ENCODE measurements at places on chromosomes 2 and 18.
A peak's percentile ranks its signal among the peaks of the same experiment; 100 is the strongest.

DNA sequence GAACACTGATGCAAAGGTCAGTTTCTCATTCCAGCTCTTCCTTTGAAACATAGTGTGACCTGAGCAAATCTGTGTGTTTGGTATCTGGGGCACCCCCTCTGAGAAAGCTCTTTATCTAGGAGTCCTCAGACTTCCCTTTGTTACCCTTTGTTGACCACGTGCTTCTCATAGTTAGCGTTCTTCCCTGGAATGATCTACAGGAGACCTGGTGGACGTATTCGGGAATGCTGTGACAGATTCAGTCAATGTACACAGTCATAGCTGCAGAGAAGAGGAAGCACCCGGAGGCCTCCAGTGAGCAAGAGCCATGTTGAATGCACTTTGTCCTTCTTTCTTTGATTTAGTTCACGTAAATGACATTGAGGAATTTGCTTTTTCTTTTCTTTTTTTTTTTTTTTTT, 10.7 kb upstream of the CHMP1B start:
- no peak for DNase-seq

GRCh38 chr2:72892506-72893173, 5.4 kb downstream of the SPR start:
- DNase-seq, result peak; percentile 90

GRCh38 chr2:51335087-51336058, 303.4 kb upstream of the NRXN1 start:
- DNase-seq, result no peak

DNA sequence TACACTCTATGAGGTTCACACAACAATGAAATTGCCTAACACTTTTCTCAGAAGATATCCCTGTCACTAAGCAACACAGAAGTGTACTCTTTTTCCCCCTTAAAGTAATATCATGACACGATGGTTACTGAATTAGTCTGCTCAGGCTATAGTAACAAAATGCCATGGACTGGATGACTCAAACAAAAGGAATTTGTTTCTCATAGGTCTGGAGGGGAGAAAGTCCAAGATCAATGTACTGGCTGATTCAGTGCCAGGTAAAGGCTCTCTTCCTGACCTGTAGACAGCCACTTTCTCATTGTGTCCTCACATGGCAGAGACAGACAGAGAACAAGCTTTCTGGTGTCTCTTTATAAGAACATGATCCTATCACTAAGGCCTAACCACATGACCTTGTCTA, 211.9 kb downstream of the RBM43 start:
- DNase-seq, result no peak

- peak; percentile 28 for DNase-seq
These were observed 50.8 kb downstream of the EPHA4 start for GRCh38 chr2:221521233-221521845.

DNA sequence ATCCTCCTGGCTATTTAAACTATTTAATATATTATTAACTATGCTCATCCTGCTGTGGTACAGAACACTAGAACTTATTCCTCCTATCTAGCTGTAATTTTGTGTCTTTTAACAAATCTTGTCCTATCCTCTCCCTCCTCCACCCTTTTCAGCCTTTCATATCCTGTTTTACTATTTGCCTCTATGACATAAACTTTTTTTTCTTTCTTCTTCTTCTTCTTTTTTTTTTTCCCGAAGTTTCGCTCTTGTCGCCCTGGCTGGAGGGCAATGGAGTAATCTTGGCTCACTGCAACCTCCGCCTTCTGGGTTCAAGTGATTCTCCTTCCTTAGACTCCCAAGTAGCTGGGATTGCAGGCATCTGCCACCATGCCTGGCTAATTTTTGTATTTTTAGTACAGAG, 201.5 kb downstream of the LPIN1 start:
- DNase-seq, result peak; percentile 47
